OCI-LY7 (cell line): ENCODE measurements at places on chromosomes 3 and 15. TPM values are rescaled to one million over a fixed set of nuclear protein-coding genes. Genes with fewer than 3 reads are reported as not detected.

The CFAP44 gene
- 5.6 and 7.2 TPM in 2 replicates for total RNA-seq

The CYP8B1 gene
- not detected in 2 replicates for total RNA-seq

The ZNF660 gene
- not detected in 2 replicates for total RNA-seq

The PLSCR5 gene
- total RNA-seq = not detected in 2 replicates

The WDR93 gene
- total RNA-seq = not detected in 2 replicates

The RTP4 gene
- total RNA-seq = not detected in 2 replicates

The SENP8 gene
- 3.9 and 4.6 TPM in 2 replicates for total RNA-seq

The LSAMP gene
- total RNA-seq = 0.76 and 1.4 TPM in 2 replicates

The ZNF774 gene
- total RNA-seq = 1.3 and 1.6 TPM in 2 replicates

The XYLB gene
- total RNA-seq = 5.3 and 6.7 TPM in 2 replicates
